Activated gamma-delta T cell treated with Interleukin-2 at 50 U/mL for 16 hours (primary cell): ENCODE measurements at places on chromosomes 12 and 14.

DNA sequence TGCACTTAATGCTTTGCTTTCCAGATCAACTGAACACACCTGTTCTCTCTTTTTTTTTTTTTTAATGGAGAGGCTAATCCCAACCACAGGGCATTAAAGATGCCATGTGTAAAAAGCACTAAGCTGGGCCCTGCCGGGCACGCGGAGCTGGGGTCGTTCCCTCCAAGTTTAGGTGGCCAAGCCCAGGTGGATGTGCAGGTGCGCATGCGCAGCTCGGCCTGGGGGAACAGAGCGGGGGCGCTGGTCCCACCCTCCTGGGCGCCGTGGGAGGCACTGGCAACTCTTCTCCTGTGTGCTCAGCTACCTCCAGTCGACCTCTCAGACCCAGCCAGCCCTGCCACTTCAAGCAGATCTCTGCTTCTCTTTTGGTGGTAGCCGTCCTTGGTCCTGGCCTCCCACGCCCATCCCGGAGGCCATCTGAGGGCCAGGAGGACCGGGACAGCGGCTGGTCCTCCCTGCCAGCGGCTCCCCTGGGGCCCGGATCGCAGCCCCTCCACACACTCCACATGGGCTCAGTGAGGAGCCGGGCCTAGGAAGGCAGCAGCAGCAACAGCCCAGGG, 679.3 kb downstream of the BCL11B start:
- no peak for DNase-seq

- DNase-seq = no peak
Measured at GRCh38 chr14:51521764-51522163, 129.9 kb upstream of the FRMD6 start.

DNA sequence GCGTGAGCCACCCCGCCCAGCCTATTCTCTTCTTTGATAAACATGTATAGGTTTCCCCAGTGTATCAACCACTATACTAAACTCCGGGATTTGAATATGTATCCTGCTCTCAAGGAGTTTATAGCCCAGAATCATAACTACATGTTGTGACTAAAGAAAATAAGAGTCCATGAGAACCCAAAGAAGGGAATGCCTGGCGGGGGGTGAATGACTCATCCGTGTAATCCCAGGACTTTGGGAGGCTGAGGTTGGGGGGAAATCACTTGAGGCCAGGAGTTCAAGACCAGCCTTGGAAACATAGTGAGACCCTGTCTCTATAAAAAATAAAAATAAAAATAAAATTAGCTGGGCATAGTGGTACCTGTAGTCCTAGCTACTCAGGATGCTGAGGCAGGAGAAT, 57.2 kb downstream of the SIX6 start:
- no peak for DNase-seq

DNA sequence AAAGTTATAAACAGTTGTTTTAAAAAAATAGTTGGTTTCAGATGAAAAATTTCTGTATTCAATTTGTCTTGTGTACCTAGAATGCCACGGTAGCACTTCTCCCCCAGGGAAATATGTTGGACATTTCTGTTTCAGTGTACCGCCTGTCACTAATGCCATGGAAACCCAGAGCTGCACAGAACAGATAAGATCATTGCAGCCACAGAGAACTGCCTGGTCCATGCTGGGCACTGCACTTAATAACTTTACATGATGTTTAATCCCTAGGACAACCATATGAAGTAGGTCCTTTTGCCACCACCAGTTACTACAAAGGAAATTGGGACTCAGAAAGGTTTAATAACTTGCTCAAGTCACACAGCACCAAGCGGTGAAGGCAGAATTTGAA, 253.4 kb upstream of the SRRM4 start:
- no peak for DNase-seq

GRCh38 chr14:34502545-34503225, 36.8 kb downstream of the EAPP start:
- DNase-seq = no peak
